ENCODE measurements at places on chromosomes 16 and 17. TPM values are rescaled to one million over a fixed set of nuclear protein-coding genes. Genes with fewer than 3 reads are reported as not detected.

- DNase-seq = no peak
These were observed 6.3 kb downstream of the SLC6A2 start for GRCh38 chr16:55661941-55662643.

GRCh38 chr16:81752225-81752875 is 26.7 kb upstream of the PLCG2 start:
- peak; percentile 43 for DNase-seq

GRCh38 chr17:29918016-29918415 is 12.0 kb downstream of the SSH2 start:
- no peak for DNase-seq

Gene MT1H
- not detected for total RNA-seq

Gene AARS1
- total RNA-seq = 68.9 TPM

GRCh38 chr17:67143318-67143717 is 99.0 kb downstream of the CACNG1 start:
- DNase-seq = no peak

DNA sequence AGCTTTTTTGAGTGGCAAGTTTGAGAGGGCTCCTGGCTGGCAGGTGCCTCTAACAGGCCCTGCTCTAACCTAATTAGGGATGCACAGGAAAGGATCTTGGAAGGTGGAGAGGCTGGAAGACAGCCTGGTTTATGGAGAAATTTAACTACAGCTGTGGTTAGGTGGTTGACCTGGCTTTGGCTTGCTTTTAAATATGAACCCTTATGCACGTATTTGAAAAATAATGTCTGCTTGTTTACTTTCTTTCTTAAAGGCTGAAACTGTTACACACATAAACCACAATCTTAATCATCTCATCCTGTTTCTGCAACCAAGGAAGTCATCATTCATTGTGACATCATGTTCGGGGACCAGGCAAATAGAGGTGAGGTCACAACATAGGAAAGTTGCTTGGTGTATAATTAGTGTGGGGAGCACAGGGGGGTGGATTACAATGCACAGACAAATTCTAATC is 23.1 kb upstream of the DHRS13 start:
- no peak for DNase-seq

DNA sequence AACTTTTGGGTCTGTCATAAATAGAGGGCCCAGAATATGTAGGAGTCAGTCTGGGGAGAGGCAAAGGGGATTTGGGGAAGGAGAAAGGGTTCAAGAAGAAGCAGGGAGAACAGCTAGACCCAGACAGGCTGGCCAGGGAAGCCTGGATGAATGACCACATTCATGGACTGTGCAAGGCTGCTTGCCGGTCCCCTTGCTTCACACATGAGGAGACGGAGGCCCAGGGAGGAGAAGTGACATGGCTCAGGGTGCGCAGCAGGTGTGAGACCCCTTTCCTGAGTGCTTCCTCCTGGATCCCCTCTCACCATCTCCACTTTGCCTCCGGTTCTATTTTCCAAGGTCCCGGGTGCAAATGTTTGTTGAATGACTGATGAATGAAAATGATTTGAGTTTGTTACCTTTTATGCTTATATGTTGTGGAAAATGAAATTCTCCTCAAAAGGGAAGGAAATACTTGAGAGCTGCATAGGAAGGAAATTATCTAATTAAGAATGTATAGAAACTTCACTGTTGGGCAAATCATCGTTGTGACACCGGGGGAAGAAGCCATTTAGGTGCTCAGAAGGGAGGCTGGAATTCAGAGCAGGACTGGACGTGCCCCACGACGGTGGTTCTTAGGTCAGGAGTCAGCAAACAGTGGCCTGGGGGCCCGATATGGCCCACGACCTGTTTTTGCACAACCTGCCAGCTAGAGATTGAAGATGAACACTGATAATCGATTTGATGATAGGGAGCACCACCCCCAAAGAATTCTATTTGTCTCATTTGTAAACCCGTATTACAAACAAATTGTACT is 559 bp downstream of the ITGAM start:
- DNase-seq = no peak

DNA sequence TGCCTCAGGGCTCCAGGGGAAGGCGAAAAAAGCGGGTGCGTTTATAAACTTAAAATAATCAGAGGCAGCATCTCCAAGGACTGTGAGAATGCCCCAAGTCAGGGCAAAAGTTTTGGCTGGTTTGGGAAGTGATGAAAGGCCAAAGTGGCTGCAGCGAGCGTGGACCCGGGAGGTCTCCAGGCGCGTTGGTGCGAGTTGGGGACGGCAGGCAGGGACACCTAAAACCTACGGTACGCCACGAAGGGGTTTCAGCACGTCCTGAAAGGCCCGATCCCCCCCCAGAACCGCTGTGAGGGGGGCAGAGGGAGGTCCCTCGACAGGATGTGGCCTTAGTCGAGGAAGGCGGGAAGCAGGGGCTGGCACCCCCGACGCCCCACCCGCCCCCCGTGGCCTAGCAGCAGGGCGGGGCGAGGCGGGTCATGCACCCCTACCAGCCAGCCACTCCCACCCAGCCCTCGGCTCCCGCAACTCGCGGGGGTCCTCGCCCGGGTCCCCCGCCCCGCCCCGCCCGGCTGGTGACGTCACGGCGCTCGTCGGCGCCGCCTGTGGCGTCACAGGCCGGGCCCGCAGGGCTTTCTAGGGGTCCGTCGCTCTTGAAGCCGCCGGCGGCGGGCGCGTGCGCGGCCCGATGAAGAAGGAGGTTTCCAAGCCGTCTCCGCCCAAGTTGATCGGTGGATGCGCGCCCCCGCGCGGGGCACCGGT is at the start of gene MYCBPAP:
Gene MYCBPAP, plus strand, starts transcription at position 569 of the 702 bp plus-strand sequence. CDS start 236 bp downstream, outside the sequence.
- DNase-seq = peak; percentile 92

Gene TLCD3B
- 51.8 TPM for total RNA-seq

DNA sequence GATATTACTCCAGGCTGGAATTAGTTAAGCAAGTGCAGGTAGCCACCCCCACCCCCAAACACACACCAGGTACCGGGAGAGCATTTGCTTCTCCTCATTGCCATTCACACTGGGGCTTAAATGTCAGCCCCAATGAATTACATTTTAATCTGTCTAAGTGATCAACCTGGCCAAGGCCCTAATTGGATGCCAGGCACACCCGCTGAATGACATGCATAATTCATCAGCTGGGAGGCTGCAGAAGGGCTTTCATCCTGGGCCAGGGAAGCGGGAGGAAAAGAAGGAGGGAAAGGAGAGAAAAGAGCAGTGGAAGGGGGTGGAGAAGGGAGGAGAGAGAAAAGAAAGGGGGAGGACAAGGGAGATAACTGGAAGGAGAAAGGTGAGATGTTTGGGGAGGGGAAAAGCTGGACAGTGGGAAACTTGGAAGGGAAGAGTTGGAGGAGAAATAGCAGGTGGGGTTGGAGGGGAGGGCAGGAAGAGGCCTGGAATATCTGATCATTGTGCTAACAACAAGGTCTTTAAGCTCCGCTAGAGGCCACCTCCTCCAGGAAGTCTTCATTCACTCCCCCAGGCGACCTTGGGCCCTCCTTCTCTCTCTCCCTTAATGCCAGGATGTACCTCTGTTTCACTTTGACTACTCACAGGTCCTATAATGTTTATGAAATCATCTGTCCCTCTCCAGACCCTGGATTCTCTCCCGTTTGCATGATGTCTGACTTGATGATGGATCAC is 40.1 kb upstream of the CES5A start:
- no peak for DNase-seq

GRCh38 chr17:44354582-44355561 is 8.8 kb downstream of the FAM171A2 start:
- DNase-seq = peak; percentile 74

DNA sequence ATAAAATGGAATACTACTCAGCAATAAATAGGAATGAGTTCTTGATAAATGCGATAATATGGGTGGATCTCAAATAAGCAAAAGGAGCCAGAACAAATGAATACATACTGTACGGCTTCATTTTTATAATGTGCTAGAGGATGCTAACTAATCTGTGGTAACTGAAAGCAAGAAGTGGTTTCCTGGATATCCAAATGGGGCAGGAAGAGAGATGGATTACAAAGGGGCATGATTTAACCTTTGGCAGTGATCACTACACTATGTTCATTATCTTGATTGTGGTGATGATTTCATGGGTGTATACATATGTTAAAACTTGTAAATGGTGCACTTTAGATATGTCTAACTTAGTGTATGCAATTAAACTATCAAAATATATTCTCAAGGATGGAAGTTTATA is 222.3 kb upstream of the TBX2 start:
- DNase-seq = no peak

GRCh38 chr17:4529533-4530152 is 25.5 kb downstream of the MYBBP1A start:
- DNase-seq = no peak

DNA sequence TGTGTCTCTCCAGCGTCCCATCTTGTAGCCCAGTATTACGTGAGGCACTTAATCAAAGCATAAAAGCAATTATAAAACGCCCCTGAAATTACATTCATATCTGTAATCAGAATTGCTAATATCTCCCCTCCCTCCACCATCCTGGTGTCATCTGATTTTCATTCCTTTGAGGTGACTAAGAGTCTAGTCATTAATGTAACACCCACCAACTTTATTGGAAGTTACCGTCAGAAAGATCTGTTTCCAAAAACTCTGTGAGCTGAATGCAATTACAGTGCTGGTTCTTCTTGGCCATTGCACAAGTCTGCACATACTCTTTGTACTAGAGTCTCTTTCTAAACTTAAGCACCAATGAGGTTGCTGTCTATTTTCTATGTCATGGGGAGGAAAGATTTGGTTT is 12.5 kb upstream of the MAF start:
- DNase-seq = no peak

Gene ALDH3A1
- total RNA-seq = 3.2 TPM

- DNase-seq = no peak
These were observed 4.5 kb upstream of the KATNB1 start for GRCh38 chr16:57730771-57731730.

Gene PMFBP1
- 14.4 TPM for total RNA-seq

Gene KCNH4
- 0.24 TPM for total RNA-seq

Gene TEX14
- 37.2 TPM for total RNA-seq

GRCh38 chr16:24677388-24677787 is 52.1 kb upstream of the TNRC6A start:
- no peak for DNase-seq

GRCh38 chr17:75869282-75870141 is 8.9 kb downstream of the TRIM47 start:
- peak; percentile 67 for DNase-seq

GRCh38 chr17:58215685-58216084 is 3.4 kb downstream of the MKS1 start:
- no peak for DNase-seq

- DNase-seq = no peak
These were observed 5.2 kb downstream of the FOXJ1 start for GRCh38 chr17:76135810-76136188.

Gene EFNB3
- total RNA-seq = 0.93 TPM

Gene CSH1
- total RNA-seq = 1.2 TPM

- DNase-seq = no peak
These were observed 915.0 kb downstream of the CDH11 start for GRCh38 chr16:64206862-64207261.

DNA sequence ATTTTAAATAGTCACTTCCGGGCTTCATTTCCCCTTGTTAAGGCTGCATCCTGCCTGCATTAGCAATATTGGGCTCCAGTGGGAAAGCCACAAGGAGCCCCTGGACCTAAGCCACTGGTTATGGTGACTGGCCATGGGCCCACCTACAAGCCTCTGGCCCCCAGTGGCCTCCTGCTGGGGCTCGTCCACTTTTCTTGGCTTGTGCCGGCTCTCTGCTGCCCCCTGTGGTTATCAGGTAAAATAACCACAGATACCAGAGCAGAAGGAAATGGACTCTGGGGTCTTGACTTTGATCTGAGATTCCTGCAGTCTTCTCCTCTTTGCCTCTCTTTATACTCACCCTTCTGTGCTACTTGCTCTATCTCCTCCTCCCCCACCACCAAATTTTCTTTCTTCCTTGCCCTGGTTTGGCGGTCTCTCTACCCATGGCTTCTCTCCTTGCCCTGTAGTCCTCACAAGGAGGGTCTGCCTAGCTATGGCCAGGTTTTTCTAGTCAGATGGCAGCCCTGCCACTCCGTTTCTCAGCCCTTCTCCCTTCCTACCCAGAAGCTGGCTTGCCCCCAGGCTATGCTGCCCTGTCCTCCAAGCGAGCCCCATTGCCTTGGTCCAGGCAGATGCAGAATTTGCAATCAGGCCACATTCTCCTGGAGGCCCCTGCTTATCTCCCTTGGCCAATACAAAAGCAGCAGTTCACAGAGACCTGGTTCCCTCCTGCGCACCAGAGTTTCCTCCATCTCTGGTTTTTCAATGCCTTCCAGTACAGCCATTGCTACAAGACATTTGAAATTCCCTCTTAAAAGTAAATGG is 82.9 kb upstream of the RCVRN start:
- peak; percentile 37 for DNase-seq

GRCh38 chr17:17398188-17398942 is 78.4 kb upstream of the MED9 start:
- peak; percentile 65 for DNase-seq

Gene CMTM2
- total RNA-seq = 307 TPM

- DNase-seq = no peak
These were observed 63.2 kb downstream of the N4BP1 start for GRCh38 chr16:48546774-48547173.

- DNase-seq = no peak
These were observed 292.7 kb downstream of the HAPSTR1 start for GRCh38 chr16:9384141-9384540.

DNA sequence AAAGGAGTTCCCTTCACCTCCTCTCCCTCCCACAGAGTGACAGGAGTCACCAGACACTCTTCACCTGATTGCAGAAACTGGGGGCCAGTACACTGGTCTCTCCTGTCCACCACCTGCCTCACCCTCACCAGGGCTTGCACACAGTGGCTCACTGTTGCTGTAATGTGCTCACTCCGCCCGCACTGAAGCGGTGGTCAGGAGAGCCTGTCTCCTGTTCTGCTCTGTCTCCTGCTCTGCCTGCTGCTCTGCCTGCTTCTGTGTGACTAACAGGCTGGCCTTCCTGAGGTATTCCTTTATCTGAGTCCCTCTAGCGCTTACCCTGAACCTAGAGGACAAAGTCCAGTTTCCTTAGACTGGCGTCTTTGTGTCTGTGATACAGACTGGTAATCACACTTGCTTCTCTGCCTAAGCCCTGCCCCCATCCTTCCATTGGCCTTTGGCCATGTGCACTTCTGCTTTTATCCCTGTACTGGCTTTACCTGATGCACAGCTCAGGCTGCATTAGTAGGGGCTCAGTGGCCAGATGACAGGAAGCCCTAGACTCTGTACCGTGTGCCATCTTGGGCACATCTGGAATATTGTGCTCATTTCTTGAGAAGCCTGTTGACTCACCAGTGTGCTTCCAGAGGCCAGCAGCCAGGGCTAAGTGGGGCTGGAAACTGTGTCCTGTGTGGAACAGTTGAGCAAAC is 13.3 kb downstream of the PROCA1 start:
- DNase-seq = no peak

GRCh38 chr17:47855737-47856136 is 4.8 kb upstream of the SP6 start:
- DNase-seq = no peak

Gene CHTF8
- total RNA-seq = 147 TPM

- peak; percentile 77 for DNase-seq
These were observed 651 bp upstream of the EIF1 start for GRCh38 chr17:41687828-41688640.

GRCh38 chr16:88088161-88088581 is 136.9 kb downstream of the BANP start:
- DNase-seq = peak; percentile 31

All from testis (tissue), 5 donors.